ENCODE measurements at places on chromosomes 3 and 15.

DNA sequence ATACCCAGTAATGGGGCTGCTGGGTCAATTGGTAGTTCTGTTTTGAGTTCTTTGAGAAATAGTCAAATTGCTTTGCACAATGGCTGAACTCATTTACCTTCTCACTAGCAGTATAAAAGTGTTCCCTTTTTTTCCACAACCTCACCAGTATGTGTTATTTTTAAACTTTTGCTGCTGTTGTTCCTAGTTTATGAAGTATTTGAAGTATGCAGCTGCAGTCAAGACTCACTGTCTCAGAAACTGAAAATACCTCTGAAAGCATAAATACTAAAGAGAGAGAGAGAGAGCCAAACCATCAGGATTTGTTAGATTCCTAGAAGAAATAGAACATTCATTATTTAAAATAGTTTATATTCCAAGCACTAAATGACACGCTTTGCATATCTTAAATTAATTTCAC is 764.2 kb downstream of the NTRK3 start:
- no peak for DNase-seq

DNA sequence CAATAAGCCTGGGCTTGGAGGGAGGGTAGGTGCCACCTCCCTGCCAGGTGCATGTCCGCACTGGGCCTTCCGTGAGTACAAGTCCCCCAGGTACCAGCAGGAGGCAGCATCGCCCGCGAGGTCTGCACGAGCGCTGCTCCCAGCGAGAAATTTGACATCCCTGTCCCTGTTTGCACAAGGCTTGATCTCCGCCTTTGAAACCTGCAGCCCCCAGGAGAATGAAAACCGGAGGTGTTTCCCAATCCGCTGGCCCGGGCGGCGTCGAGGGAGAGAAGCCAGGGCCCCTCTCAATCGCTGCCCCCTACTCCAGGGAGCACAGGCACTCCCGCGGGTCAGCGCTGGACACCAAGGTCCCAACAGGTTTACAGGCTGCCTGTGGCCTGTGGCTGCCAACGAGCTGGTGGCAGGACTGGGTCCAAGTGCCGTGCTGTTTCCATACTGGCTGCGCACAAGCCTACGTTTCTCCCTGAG is 961 bp downstream of the HAPLN3 start:
- peak; percentile 87 for DNase-seq

DNA sequence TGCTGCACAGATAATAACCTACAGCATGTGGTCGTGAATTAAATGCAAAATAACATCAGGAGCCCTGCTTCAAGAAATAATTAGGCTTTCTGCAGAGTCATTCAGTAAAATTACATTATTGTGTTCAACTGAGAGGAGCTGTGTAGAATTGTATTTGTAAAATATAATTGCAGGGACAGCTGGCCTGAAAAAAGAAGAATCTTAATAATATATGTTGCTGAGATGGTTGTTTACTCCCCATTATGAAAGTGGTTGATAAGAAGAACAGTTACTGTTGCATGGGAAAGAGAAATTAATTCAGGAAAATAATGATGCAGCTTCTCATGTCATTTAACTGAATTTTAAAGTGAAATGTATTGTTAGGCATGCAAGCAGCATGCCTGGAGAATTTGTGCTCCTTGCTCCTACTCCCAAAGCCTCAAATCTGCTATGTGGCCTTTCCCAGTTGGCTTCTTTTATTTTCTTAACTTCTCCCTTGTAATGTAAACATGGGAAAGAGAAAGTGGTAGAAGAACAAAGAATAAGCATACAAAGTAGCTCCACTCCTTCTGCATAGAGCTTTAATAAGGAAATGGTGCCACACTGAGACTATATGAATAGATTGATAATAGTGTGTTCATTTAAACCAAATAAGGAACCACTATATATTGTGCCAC is 100.1 kb downstream of the VGLL3 start:
- DNase-seq, result no peak

DNA sequence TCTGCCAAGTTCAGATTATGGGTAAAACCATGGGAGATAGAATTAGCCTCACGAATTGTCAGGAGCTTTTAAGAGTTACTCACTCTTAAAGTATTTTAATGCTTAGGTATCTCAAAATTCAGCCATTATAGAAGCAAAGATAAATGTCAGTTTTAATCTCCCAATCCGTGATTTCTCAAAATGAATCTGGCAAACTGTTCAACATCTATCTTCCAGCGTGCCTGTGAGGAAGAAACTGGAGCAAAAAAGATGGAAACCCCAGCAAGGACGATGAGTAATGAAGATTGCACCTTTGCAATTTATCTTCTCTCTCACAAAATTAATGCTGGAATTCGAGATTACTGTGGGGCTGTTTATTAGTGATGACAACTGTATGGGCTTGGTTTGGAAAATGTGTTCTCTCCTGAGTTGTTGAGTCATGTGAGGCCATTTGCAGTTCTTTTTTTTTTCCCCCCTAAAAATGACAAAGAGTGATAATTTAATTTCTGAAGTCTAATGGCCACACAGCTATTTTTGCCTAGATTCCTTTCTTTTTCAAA is 70.5 kb downstream of the PYDC2 start:
- DNase-seq, result no peak

DNA sequence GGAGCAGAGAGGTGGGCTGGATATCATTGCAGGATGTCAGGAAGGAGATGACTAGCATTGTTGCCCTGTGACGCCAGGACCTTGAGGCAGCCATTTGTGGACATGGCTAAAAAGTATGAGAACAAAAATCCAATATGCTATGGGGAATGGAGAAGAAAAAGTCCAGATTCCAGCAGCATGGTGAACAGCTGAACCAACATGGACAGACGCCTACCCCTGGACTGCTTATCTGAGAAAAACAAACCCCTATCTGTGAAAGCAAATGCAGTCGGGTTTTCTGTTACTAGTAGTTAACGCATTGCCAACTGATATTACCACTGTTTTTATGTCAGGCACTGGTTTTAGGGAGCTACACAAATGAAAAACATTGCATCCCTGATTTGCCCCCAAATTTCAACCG is 251.2 kb upstream of the RORA start:
- DNase-seq, result no peak
